MCF 10A (cell line): ENCODE measurements at places on chromosomes 12 and 14.

DNA sequence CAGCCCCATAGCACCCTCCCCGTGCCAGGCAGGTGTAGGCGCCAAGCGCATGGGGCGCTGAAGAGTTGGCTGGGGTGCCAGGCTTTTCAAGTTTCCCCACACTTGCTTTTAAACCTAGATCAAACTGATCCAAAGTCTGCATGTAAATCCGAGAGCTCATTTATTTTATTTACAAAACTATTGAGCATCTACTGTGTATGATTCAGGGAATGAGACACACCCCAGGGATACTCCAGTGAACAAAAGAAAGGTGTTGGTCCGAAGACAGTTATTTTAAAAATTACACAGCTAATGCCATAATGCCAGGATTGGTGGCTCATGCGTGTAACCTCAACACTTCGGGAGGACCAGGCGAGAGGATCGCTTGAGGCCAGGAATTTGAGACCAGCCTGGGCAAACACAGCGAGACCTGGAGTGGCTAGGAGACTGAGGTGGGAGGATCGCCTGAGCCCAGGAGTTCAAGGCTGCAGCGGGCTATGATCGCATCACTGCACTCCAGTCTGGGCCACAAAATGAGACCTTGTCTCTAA, 780 bp upstream of the SLC41A2 start:
- no peaks in the 10 kb centered on the region for H3K36me3 ChIP-seq
- no peak for DNase-seq
- peak overlapping the region; percentile 91 for H3K4me3 ChIP-seq

DNA sequence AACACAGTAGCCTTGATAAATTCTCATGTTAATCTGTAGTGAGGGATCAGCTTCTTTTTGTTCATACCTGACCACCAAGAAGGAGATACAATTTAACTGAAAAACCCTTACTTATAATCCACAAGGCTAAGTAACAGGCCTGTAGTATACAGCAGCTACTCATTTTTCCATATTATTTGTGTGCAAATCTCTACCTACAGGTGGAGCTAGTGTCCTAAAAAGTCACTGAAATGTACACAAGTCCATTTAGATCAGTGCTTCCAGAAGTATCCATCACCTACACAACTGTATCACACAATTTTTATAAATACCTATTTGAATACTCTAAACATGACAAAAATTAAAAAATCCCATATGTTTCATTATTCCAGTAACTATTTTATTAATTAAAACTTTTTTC, 173.2 kb downstream of the SLC35F4 start:
- no peak overlapping the region for H3K27ac ChIP-seq

GRCh38 chr12:54385251-54385914, 850 bp upstream of the ZNF385A start:
- H3K4me1 ChIP-seq = peaks cover 36% of the 10 kb centered on the region
- no peak for DNase-seq
- H3K27ac ChIP-seq = no peak overlapping the region
- H3K4me3 ChIP-seq = no peak overlapping the region
- H3K27me3 ChIP-seq = no peaks in the 10 kb centered on the region
- no peaks in the 10 kb centered on the region for H3K36me3 ChIP-seq

DNA sequence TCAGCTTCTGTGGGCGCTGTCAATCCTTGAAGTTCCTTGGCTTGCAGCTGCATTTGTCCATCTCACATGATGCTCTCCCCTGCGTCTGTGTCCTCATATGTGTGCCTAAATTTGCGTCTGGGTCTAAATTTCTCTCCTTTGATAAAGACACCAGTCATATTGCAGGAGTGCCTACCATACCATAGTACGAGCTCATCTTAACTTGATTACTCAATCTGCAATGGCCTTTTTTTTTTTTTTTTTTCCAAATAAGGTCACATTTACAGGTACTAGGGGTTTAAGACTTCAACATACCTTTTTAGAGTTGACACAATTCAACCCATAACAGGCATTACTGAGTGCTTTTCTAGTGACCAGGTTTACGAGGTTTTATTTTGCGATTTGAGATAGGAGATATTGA, 233.3 kb upstream of the TBX3 start:
- no peaks in the 10 kb centered on the region for H3K27me3 ChIP-seq
- H3K4me3 ChIP-seq = no peak overlapping the region
- peaks cover 29% of the 10 kb centered on the region for H3K4me1 ChIP-seq
- no peak for DNase-seq
- H3K36me3 ChIP-seq = no peaks in the 10 kb centered on the region

GRCh38 chr12:111398530-111398929, 7.2 kb upstream of the SH2B3 start:
- no peak overlapping the region for H3K27ac ChIP-seq
- no peak for DNase-seq
- H3K4me1 ChIP-seq = peaks cover 10% of the 10 kb centered on the region
- peaks cover 6% of the 10 kb centered on the region for H3K36me3 ChIP-seq
- no peak overlapping the region for H3K4me3 ChIP-seq
- no peaks in the 10 kb centered on the region for H3K27me3 ChIP-seq

GRCh38 chr12:45122768-45123380, 72.0 kb upstream of the DBX2 start:
- no peak overlapping the region for H3K4me3 ChIP-seq
- no peaks in the 10 kb centered on the region for H3K4me1 ChIP-seq
- no peak overlapping the region for H3K27ac ChIP-seq
- DNase-seq = peak; percentile 50
- H3K27me3 ChIP-seq = peaks cover 38% of the 10 kb centered on the region

- DNase-seq = no peak
- peak overlapping the region; percentile 80 for H3K4me3 ChIP-seq
- H3K4me1 ChIP-seq = peaks cover 19% of the 10 kb centered on the region
- no peaks in the 10 kb centered on the region for H3K27me3 ChIP-seq
Observed at GRCh38 chr14:81169711-81170103, 51.1 kb downstream of the GTF2A1 start.

DNA sequence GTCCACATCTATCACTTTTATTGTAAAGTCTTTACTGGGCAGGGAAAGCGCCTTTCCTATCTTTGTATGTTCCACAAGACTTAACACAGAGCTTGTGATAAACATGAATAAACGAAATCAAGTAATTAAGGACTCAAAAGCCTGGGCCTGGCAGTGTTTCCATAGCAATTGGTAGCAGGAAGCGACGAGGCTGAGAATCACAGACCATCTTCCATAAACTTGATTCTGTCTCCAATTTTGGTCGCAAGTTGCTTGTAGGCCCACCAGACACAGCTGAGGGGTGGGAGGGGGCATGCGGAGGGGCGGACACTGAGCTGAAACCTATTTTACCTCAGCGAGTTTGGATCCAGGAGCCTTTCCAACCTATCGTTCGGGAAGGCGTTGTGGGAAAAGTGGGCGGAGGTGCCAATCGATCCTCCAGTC, 302 bp downstream of the CCDC38 start:
- H3K4me3 ChIP-seq = peak overlapping the region; percentile 85
- H3K27ac ChIP-seq = no peak overlapping the region
- no peak for DNase-seq
- H3K36me3 ChIP-seq = no peaks in the 10 kb centered on the region

DNA sequence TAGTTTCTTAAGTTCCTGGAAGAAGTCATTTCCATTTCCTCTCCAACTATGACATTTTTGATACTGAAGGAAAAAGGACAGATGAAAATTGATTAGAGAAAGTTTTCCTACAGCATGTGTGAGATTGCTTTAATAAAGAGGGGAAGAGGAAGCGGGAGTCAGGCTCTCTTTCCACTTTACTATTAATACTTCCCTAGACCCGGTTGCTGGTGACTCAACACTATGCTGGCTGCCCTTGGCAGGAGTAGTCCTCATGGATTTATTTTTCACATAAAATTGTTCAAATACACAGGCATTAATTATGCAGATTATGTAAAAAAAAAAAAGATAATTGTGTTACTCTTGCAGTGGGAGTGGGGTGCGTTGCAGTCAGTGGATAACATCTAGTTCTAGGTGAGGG, 293.4 kb downstream of the EGLN3 start:
- DNase-seq = no peak
- no peak overlapping the region for H3K27ac ChIP-seq
- no peak overlapping the region for H3K4me3 ChIP-seq
- H3K4me1 ChIP-seq = no peaks in the 10 kb centered on the region
- H3K36me3 ChIP-seq = no peaks in the 10 kb centered on the region

- no peak overlapping the region for H3K27ac ChIP-seq
- DNase-seq = peak; percentile 46
Observed at GRCh38 chr12:85985996-85986395, 111.9 kb downstream of the NTS start.

- peak; percentile 58 for DNase-seq
- H3K27ac ChIP-seq = peak overlapping the region; percentile 29
- H3K36me3 ChIP-seq = no peaks in the 10 kb centered on the region
- no peaks in the 10 kb centered on the region for H3K27me3 ChIP-seq
Observed at GRCh38 chr14:67602995-67603545, 3.0 kb upstream of the PIGH start.

DNA sequence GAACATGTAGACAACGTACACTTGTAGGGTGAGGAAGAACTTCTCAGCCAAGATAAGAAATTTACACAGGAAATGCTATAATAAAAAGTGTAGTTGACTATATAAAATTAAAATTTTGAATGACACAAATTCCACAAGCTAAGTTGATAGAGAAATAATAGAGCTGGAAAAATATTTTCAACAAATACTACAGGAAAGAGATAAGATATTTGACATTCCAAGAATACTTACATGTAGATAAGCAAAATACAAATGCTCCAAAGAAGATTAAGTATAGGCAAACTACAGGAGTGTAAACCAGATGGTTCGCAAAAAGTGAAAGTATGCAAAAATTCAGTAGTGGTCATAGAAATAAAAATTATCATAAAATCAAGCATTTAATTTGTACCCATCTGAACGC, 49.2 kb upstream of the ANP32D start:
- no peaks in the 10 kb centered on the region for H3K36me3 ChIP-seq
- H3K27ac ChIP-seq = no peak overlapping the region
- H3K4me1 ChIP-seq = no peaks in the 10 kb centered on the region
- no peak for DNase-seq
- H3K27me3 ChIP-seq = peaks cover 99% of the 10 kb centered on the region
